ENCODE measurements at places on chromosomes 3 and 15. TPM values are rescaled to one million over a fixed set of nuclear protein-coding genes. Genes with fewer than 3 reads are reported as not detected.

Gene SOX14
- 0.09 TPM for total RNA-seq

Gene FNDC3B
- total RNA-seq, result 11.9 TPM

Gene ISL2
- total RNA-seq, result 0.09 TPM

Gene ITGB5
- 9.6 TPM for total RNA-seq

Gene ZNF710
- total RNA-seq, result 12.5 TPM

Gene STARD9
- 4.4 TPM for total RNA-seq

Gene IL17RB
- 0.80 TPM for total RNA-seq

Gene OCA2
- 0.99 TPM for total RNA-seq

Gene TMEM212
- total RNA-seq, result not detected

GRCh38 chr15:35117543-35118265 lies 32.6 kb upstream of the NANOGP8 start:
- H3K27ac ChIP-seq, result no peak overlapping the region
- no peak for DNase-seq
- H3K4me1 ChIP-seq, result no peaks in the 10 kb centered on the region
- H3K36me3 ChIP-seq, result no peaks in the 10 kb centered on the region
- H3K27me3 ChIP-seq, result no peaks in the 10 kb centered on the region

DNA sequence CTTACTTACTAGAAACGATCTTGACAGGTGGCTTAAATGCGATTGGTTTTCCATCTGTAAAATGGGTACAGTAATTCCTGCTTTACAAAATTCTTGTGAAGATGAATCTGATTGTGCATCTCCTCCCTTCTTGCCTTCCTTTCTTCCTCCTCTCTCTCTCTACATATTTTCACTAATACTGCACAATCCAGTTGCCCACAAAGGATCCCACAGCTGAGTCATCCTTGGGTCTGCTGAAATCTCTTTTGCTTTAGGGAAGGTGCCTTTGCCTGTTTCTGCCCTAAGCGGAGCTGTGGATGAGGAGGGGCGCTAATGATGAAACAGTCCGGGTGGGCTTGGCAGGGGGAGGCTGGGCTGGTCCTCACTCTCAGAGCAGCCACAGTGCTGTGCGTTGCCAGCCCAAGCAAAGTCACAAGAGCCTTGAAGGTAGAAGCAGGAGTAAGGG lies 46.1 kb downstream of the AMOTL2 start:
- DNase-seq, result no peak
- no peaks in the 10 kb centered on the region for H3K36me3 ChIP-seq
- H3K4me1 ChIP-seq, result no peaks in the 10 kb centered on the region

GRCh38 chr3:81952141-81952540 lies 190.7 kb upstream of the GBE1 start:
- no peak overlapping the region for H3K27ac ChIP-seq
- no peaks in the 10 kb centered on the region for H3K27me3 ChIP-seq
- H3K36me3 ChIP-seq, result no peaks in the 10 kb centered on the region
- no peak for DNase-seq
- no peak overlapping the region for H3K4me3 ChIP-seq

DNA sequence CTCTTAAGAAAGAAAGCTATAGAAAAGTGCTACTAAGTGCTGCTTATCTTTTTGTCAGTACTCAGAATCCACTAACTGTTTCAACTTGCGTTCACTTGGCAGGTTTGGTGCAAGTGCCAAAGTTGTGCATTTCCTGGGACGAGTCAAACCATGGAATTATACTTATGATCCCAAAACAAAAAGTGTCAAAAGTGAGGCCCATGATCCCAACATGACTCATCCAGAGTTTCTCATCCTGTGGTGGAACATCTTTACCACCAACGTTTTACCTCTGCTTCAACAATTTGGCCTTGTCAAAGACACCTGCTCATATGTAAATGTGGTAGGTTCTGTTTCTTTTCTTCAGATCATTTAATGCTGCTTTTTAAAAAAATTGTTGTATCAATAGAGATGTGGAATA lies 32.6 kb downstream of the GYG1 start:
- H3K4me1 ChIP-seq, result no peaks in the 10 kb centered on the region
- no peak overlapping the region for H3K27ac ChIP-seq
- peaks cover 8% of the 10 kb centered on the region for H3K36me3 ChIP-seq
- no peaks in the 10 kb centered on the region for H3K27me3 ChIP-seq
- no peak for DNase-seq

- H3K36me3 ChIP-seq, result no peaks in the 10 kb centered on the region
- no peaks in the 10 kb centered on the region for H3K4me1 ChIP-seq
- DNase-seq, result no peak
- H3K4me3 ChIP-seq, result no peak overlapping the region
- no peak overlapping the region for H3K27ac ChIP-seq
Observed at GRCh38 chr15:89566181-89566580, 9.1 kb upstream of the TICRR start.

DNA sequence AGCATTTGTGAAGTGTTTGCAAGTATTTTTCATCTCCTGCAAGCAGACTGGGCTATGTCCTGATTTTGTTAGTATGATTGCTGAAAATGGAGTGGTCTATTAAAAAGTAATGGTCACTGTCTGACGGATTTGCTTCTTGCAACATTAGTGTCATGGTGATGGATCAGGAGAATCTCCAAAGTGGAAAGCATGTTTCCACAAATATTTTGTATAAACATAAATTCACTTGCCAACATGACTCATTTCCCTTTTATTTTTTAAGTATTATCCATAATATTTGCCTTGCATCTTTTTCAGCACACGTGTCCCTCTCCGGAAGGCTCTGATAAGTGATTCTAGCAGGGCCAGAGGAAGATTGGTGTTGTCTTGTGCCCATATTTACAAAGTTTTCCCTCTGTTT lies 27.4 kb upstream of the CACNA2D3 start:
- no peaks in the 10 kb centered on the region for H3K4me1 ChIP-seq
- no peak overlapping the region for H3K27ac ChIP-seq

DNA sequence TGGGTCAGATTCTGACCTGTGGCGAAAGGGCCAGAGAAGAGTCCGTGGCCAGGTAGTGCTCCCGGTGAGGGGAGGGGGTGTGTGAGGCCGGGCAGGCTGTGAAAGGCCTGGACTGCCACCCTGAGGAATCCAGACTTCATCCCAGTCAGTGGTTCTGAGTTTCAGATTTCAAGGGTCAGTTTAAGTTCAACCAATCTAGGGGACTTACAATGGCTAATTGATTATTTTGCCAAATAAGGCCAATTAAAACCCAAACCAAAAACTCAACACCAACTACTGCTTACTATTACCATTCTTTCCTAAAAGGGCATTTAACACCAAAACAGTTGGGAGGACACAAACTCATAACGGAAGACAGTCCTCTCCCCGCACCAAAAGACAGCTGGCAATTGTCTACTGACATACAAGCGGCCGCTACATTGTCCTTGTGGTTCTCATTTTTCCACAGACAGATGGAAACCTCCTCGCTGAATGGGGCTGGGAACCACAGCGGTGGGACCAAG lies 30.5 kb downstream of the TMEM44 start:
- no peaks in the 10 kb centered on the region for H3K27me3 ChIP-seq
- peaks cover 2% of the 10 kb centered on the region for H3K36me3 ChIP-seq
- H3K27ac ChIP-seq, result no peak overlapping the region
- no peak overlapping the region for H3K4me3 ChIP-seq
- H3K4me1 ChIP-seq, result no peaks in the 10 kb centered on the region

GRCh38 chr3:140403079-140403478 lies 274.8 kb upstream of the TRIM42 start:
- H3K4me3 ChIP-seq, result no peak overlapping the region
- no peak for DNase-seq
- H3K27me3 ChIP-seq, result no peaks in the 10 kb centered on the region
- H3K36me3 ChIP-seq, result no peaks in the 10 kb centered on the region
- H3K27ac ChIP-seq, result no peak overlapping the region
- no peaks in the 10 kb centered on the region for H3K4me1 ChIP-seq

GRCh38 chr3:157086060-157086750 lies 73.7 kb downstream of the CCNL1 start:
- DNase-seq, result no peak
- H3K36me3 ChIP-seq, result no peaks in the 10 kb centered on the region
- H3K4me1 ChIP-seq, result peaks cover 26% of the 10 kb centered on the region
- no peak overlapping the region for H3K27ac ChIP-seq

DNA sequence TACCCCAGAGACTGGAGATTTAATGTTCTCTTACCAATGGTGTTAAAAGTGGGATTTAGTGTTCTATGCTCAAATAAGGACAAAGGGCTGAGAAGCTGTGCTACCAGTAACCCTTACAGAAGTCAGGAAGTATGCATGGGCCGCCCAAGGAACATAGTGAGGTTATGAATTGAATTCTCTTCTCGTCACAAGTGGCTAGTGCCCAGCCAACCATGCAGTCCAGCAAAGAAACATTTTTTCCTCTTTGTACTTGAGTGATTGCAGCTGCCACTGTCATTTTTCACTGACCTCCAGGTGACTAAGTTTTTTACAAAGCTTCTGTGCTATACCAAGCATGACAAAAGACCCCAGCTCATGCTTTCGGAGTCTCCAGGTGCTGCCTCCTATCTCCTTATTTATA lies 110.6 kb upstream of the DCBLD2 start:
- no peaks in the 10 kb centered on the region for H3K4me1 ChIP-seq
- no peak for DNase-seq
- H3K27me3 ChIP-seq, result no peaks in the 10 kb centered on the region

- H3K4me1 ChIP-seq, result peaks cover 76% of the 10 kb centered on the region
- peak overlapping the region; percentile 22 for H3K4me3 ChIP-seq
- DNase-seq, result no peak
- H3K27ac ChIP-seq, result peak overlapping the region; percentile 93
- no peaks in the 10 kb centered on the region for H3K36me3 ChIP-seq
- H3K27me3 ChIP-seq, result no peaks in the 10 kb centered on the region
Observed at GRCh38 chr3:46539443-46540005, 26.6 kb downstream of the LRRC2 start.

DNA sequence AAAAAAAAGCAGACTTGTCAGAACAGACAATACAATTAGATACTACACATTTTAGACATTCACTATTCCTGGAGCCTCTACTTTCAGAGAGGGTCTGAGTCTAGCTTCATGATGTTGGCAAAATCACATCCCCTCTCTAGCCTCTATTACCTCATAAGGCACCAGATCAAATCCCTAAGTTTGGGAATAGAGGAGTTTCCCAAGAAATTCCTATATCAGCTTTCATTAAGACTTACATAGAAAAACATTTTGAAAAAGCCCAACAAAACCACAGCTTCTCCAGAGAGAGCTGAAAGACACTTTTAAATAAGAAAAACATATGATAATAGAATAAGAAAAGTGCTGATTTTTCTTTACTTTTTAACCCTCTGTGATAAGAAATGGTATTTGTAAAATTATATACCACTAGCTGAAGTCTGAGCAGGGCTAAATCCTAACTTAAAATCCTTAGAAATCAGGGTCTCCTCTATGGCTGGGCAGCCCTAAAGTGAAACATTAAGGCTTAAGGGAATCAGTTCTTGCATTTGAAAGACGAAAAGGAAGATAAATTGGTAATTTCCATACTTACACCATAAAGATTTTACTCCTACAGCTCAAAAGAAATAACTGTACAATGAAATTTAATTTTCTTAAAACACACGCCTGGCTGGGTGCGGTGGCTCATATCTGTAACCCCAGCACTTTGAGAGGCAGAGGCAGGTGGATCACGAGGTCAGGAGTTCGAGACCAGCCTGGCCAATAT lies 4.3 kb downstream of the TBC1D2B start:
- no peak overlapping the region for H3K4me3 ChIP-seq
- no peak for DNase-seq
- H3K27me3 ChIP-seq, result no peaks in the 10 kb centered on the region
- peak overlapping the region; percentile 74 for H3K27ac ChIP-seq
- H3K36me3 ChIP-seq, result no peaks in the 10 kb centered on the region

DNA sequence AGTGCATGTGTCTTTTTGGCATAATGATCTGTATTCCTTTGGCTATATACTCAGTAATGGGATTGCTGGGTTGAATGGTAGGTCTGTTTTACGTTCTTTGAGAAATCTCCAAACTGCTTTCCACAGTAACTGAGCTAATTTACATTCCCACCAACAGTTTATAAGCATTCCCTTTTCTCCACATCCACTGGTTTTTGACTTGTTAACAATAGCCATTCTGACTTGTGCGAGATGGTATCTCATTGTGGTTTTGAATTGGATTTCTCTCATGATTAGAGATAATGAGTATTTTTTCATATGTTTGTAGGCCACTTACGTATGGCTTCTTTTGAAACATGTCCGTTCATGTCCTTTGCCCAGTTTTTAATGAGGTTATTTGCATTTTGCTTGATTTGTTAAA lies 117.7 kb downstream of the CHCHD4 start:
- DNase-seq, result no peak
- no peak overlapping the region for H3K27ac ChIP-seq
- H3K4me3 ChIP-seq, result no peak overlapping the region
- H3K36me3 ChIP-seq, result no peaks in the 10 kb centered on the region
- H3K4me1 ChIP-seq, result no peaks in the 10 kb centered on the region
- H3K27me3 ChIP-seq, result no peaks in the 10 kb centered on the region

DNA sequence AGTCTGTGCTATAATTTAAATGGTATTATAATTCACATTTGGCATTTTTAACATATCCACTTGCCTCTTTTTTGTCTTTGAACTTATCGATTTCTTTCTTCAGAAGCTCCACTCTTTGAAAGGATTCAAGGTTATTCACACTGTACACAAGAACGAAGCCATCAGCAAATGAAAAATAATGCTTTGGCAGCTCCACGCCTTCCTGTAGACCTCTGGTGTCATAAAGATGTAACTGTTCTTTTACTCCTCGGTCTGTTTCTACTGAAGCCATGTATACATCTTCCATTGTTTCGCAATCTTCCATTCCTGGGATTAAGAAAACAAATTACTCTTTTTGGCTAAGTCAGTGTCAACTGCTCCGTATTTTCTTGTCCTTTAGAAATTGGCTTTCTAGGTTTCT lies 16.0 kb downstream of the NKIRAS1 start:
- no peaks in the 10 kb centered on the region for H3K4me1 ChIP-seq
- no peaks in the 10 kb centered on the region for H3K36me3 ChIP-seq
- no peak overlapping the region for H3K4me3 ChIP-seq
- H3K27me3 ChIP-seq, result no peaks in the 10 kb centered on the region
- no peak for DNase-seq

DNA sequence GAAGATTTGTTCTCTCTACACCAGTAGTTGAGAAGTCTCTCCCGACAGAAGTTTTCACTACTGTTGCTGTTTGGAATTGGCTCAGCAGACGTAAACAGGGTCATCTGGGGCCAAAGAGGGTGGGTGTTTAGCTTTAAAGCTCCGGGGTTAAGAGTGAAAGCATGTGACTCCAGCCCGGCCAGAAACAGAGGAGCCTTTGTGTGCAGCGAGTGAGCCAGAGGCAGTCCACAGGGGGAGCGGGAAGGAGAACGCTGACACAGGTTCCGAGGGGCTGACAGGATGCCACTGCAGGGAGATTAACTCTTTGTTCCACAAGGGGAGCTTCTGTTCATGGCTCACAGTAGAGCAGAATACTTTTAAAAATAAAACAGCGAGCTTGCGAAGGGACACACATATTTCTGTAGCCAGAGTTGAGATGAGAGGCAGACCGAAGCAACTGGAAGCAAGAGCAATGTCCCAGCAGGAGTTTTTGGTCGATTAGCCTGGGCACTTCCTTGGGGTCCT lies 26.9 kb downstream of the BMF start:
- peaks cover 58% of the 10 kb centered on the region for H3K4me1 ChIP-seq
- H3K4me3 ChIP-seq, result peak overlapping the region; percentile 38
- H3K27ac ChIP-seq, result peak overlapping the region; percentile 59
- DNase-seq, result peak; percentile 59
- no peaks in the 10 kb centered on the region for H3K27me3 ChIP-seq
- no peaks in the 10 kb centered on the region for H3K36me3 ChIP-seq

Measured in thymus (tissue), 14 donors.